ENCODE measurements at places on chromosomes 2 and 18.

DNA sequence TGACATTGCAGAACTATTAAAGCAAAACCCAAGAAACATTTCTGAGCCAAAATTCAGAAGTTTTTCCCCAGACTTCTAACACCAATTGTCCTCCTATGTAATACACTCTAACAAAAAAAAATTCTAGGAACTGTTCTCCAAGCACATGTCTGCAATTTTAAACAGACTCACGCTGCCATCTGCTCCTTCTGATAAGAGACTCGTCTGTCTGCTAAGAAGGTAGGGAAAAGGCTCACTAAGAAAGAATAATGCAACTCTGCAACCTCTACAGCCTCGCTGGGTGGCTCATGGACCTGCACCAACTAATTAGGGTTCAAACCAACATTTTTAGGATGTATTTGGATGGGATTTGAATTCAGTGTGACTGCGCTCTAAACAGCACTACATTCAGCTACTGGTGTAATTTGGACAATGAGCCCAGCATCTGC, 366.5 kb downstream of the DSC3 start:
- DNase-seq: no peak

DNA sequence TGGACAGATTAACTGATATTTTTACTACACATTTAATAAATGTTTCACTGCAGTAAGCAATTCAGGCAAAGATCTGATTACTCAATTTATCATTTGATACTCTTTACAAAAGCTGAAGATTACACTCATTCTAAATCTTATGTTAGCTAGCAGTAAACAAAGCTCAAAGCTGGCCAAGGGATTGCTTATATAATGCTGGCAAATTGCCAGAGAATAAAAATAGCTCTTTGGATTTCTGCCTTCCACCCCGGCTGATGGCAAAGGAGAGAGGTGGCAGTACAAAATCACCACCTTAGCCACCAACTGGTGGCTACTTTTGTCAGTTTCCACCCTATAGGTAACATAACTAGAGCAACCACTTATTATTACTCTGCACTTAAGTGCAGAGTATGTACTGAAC, 320.5 kb downstream of the FSIP2 start:
- DNase-seq: no peak

GRCh38 chr18:9918016-9918680, 4.3 kb downstream of the VAPA start:
- no peak for DNase-seq

DNA sequence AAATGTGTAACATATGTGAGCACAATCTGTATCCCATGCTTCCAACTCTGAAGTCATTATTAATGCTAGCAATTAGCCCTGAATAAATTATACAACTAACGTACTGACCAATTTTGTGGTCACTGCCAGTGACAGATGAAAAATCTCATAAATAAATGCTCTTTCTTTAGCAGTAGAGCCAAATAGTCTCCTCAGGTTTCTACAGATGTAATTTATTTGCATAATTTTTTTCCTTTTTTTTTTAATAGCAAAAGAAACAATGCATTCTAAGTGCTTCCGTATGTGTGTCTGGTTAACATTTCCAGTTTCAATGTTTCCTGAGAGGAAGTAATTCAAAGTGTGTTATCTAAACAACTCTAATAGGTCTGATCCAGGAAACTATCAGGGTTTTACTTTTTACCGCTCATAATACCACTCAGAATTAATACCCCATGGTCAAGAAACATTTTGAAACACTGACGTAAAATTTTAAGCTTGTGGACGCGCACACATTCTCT, 108.4 kb downstream of the MEP1B start:
- DNase-seq: no peak

- DNase-seq: no peak
Observed at GRCh38 chr18:74063023-74063422, 84.6 kb downstream of the FBXO15 start.

GRCh38 chr2:103346780-103347179, 584.9 kb downstream of the TMEM182 start:
- no peak for DNase-seq

DNA sequence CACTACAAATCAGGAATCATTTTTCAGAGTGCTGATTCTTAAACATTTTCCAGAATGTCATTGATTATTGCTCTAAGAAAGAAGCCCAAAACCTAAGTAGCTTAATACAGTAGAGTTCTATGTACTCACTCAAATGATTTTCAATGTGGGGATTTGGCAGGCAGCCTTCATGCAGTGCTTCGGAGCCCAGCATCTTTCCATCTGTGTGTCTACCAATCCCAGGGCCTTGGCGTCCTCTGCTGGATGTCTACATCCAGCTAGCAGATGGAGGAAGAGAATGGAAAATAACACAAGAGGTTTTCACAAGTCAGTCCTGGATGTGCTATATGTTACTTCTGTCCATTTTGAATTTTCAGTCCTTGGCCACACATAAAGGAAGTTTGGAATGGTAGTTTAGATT, 151.8 kb downstream of the RDH14 start:
- no peak for DNase-seq

DNA sequence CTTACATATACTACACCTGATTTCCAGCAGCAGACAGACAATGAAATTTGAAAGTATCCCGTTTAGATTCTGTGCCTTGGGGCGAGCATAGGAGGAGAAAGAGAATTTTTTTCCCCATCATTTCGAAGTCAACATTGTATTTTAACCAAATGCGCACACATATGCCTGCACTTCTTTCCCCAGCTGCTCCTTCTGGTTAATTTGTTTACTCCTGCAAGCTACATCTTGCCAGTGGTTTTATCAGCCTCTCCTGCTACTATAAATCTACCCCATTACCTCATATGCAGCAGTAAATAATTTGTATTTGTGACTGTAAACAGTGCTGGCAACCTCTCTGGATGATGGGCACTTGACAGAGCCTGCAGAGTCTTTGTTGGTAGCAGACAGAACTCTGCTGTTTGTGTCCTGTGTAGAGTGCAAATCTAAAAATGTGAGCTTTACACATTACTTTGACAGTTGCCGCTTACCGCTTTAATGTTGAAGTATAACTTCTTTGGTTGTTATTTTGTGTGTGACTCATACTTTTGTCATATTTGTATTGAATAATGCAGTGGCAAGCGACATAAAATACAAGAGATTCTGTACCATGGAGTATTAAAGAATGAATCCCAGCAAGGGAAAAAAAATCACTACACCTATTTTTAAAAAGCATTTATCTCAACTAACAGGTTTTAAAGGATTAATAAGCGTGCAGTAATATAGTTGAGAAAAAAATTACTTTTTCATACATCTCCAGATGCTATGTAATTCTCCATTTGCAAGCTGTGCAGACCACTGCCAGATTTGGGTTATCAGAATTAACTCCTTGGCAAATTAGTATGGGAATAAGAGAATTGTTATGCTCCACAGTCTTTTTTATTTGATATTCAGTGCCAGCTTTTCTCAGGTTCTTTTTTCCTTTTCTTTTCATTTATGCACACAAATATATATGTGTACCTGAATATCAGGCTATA, 536.8 kb downstream of the XIRP2 start:
- DNase-seq: no peak

DNA sequence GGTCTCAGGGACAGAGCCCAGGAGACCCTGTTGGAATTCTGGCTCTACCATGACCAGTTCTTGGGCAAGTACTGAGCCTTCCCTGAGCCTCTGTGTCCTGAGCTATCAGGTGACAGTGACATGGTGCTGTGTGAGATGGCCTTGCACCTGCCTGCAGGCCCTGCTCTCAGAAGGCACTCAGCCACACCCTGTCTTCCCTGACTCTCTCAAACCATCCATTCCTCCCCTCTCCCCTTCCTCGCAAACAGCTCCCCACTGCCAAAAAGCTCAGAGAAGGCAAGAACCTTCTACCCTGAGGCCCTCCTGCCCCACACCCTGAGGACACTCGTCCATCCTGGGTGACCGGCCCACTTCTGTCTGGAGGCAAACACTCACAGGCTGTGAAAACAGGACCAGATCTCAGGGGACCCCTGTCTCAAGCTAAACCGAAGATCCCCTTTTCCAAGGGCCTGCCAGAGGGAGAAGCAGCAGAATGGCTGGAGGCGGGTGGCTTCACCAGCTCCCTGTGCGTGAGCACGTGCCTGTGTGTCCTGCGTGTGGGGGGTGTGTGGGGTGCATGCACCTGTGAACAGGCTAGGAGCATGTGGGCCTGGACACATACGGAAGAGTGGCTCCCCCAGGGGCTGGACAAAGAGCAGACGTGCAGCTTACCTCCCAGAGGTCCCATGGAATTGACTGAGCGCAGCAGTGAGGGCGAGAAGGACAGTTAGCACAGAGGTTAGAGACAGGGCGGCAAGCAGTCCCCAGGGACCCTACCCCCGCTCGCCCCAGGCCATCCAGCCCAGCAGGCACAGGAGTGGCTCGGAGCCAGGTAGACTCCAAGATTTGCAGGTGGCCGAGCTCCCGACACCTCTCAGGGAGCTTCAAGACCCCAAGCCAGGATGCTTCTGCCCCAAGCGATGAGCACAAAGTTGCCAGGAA, 53.9 kb downstream of the BIN1 start:
- no peak for DNase-seq

GRCh38 chr2:174608866-174609214, 11.2 kb upstream of the WIPF1 start:
- DNase-seq: no peak

DNA sequence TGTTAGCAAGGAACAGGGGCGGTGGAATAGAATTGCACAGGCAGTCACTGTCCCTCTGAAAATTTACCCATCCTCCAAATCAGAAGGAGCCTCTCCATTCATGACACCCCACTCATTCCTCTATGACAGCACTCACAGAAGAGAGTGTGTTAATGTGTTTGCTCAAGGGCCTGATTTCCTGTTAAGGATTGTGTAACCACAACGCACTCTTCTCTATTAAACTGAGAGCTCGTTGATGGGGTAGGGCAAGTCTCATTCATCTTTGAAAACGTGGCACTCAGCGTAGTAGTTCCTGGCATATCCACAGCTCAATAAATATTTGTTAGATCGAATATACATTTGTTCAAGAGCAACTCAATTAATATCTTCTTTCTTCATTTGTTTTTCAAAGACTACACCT, 106.4 kb downstream of the VAPA start:
- DNase-seq: no peak

DNA sequence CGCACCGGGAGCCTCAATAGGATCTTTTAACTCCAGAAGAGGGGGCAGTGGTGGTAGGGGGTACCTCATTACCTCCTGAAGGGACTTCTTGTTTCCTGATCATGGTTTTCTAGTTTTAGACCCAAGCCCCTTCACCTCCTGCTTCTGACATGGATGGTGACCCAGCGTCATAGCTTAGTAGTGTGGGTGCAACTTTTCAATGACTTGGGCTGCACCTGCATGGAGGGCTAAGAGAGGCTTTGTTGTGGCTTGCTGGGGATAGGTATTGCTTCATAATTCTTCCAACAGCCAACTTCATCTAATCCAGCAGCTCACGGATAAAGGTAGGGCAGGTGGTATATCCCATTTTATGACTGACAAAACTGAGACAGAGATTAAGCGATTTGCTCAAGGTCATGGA, 3.0 kb downstream of the SLC1A4 start:
- DNase-seq: no peak

DNA sequence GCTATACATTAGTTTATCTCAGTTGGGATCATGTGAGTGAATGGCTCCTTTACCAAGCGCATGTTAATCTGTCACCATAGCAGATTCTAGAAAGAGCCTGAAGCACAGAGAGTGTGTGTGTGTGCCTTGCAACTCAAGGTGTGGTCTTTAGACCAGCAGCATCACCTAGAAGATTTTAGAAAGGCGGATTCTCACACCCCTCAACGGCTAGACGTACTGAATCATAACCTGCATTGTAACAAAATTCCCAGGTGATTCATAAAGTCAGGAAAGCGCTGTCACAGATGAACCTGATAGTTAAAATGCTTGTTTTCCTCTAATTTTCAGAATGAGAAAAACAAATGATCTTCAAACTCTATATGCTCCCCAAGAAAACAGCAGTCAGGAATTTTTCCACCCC, 45.5 kb upstream of the MAPRE2 start:
- no peak for DNase-seq

DNA sequence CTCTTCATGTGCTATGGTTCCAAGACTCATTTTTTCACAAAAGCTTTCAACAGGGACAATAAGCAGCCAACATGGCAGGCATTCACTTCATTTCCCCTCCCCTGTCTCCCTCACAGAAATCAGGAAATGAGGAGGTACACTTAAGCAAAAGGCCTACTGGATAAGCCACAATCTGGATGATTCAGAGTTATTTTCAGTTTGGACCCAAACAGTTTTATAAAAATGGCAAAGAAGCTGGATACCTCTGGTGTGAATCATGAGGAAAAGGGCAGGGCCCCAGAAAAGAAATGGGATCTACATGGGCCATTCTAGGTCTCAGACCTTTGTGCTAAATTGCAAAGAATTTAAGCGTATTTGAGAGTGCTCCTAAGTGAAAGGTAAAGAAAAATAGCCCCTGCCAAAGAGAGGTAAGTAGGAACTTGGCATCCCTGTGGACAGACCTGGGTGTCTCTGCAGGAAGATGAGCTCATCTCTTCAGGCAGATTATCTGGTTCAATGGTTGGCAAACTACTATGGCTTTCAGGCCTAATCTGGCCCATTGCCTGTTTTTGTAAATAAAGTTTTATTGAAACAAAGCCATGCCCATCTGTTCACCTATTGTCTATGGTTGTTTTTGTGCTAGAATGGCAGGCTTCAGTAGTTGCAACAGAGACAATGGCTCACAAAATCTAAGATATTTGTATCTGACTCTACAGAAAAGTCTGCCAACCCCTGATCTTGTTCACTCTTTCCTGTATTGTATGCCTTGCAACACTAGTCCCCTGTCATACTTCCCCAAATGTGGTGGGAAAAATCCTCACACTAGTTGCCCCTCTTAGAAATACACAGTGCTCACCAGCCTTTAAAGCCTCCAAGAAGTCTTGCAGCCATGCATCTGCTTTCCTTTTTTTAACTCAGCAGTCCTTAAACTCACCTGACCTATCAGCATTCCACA, 315.0 kb downstream of the ALK start:
- no peak for DNase-seq

- no peak for DNase-seq
Observed at GRCh38 chr18:58605027-58606020, 23.6 kb downstream of the ALPK2 start.

GRCh38 chr2:217864963-217865772, 137.6 kb downstream of the TNS1 start:
- DNase-seq: no peak

- no peak for DNase-seq
Observed at GRCh38 chr18:3217948-3218647, 1.7 kb downstream of the MYOM1 start.

- DNase-seq: no peak
Observed at GRCh38 chr18:76419811-76420210, 75.2 kb downstream of the ZNF516 start.

GRCh38 chr18:12668041-12668440, 10.1 kb upstream of the SPIRE1 start:
- DNase-seq: no peak

- DNase-seq: no peak
Observed at GRCh38 chr2:17643031-17643615, 102.6 kb downstream of the VSNL1 start.

Measured in amygdala (tissue), 56 donors.